ENCODE measurements at places on chromosomes 2 and 18.

- no peak for DNase-seq
Measured at GRCh38 chr2:224034017-224034416, 5.1 kb downstream of the SERPINE2 start.

DNA sequence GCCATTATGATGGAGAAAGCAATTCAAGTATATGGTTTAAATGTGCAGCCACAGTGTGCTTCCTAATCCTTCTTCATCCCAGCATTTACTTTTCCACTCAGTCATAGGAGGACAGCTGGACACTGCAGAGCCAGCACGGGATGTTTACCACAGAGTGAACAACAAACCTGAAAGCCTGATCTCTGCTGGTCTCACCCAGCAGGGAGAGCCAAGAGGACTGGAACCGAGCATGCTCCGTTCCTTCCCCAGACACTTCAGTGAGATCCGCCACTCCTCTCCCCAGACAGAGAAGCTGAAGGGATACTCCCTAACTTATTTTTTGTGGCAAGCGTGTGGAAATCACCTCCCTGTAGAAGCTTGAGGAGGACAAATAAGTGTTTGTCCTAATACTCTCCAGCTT lies 23.2 kb upstream of the GORASP2 start:
- no peak for DNase-seq

DNA sequence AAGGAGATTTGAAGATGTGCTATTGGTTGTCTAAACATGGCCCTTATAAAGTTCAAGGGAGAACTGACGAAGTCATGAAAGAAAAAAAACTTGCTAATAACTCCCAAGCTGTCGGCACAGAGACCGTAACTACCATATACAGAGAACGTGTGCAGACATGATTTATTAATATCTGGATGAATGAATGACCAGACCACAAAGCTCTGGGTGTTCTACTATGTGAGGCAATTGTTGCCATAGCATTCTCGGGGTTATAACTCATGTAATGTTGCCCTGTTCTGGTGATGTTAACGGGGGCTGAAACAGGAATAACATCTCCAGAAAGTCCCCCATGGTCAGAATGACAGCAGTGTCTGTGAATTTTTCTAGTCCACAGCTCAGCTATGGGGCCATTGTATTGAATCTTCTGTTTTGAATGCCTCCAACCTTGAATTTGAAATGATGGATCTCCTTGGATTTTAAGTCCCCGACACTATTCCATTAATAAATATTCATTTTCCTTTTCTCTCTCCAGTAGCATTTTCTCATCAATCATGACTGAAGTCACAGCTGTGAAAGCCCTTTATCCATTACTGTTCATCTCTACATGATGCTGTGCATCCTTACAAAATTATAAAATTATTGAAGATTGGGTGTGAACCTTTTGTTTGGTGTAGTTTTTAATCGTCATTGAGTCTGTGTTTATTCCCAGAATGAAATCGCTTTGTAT lies 483.4 kb upstream of the KLHL29 start:
- DNase-seq = no peak

DNA sequence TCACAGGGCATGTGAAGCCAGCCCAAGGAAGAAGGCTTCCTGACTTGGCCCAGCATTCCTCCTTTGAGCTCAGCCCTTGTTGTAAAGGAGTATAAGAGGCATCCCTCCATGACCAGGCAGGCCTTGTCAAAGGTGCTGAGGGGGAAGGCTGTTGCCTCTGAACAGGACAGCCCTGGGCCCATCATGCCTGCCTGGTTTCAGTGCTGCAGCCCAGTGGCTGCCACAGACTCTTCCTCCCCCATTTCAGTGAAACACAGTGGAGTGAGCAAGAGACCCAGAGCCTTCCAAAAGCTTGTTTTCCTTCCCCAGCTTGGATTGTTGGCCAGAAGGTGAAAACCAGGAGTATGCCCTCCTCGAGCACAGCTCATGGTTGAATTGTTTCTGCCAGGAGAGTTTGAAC lies 19.9 kb upstream of the RPL37A start:
- DNase-seq = no peak

DNA sequence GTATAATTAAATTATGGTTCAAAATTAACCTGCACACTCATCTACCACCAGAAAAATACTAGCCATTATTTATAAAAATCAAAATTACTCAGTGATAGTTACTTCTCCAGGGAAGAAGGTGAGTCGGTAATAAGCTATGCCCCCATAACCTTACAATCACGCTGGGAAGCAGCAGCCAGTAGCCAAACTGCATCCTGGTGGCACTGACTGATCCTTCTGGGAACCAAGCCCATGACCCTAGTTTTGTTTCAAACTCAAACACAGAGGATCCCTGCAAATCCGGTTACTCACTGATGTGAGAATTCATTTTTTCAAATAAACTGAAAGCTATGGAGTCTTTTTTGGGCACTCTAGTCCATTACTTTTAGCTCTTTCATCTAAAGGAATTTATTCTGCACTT lies 88.2 kb upstream of the VWC2L start:
- no peak for DNase-seq

DNA sequence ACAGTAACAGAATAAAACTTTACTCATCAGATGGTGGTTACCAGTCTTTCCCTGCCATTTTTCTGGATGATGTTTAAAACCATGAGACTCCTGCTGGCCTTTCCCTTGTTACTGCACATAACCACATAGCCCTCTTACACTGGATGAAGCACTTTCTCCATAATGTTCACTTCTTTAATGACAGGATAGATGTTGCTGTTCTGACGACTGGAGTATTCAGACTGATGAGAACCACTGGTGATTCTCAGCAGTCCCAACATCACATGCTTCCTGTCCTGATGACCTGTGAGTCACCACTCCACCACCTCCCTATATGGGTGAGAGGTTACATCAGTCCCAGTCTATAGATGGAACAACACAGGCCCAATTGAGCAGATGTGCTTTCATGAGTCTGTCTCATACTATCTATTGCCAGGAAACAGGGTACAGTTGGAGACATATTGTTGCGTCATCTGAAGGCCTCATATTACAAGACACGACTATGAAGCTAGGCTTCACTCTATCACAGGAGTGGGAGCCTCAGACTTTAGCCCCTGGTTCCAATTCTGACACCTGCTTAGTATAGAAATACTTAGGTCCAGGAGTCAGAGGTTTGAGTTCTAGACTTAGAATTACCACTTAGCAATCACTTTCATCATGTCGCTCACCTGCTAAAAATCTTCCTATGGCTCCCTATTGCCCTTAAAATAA lies 145.7 kb upstream of the KLF7 start:
- DNase-seq = no peak

DNA sequence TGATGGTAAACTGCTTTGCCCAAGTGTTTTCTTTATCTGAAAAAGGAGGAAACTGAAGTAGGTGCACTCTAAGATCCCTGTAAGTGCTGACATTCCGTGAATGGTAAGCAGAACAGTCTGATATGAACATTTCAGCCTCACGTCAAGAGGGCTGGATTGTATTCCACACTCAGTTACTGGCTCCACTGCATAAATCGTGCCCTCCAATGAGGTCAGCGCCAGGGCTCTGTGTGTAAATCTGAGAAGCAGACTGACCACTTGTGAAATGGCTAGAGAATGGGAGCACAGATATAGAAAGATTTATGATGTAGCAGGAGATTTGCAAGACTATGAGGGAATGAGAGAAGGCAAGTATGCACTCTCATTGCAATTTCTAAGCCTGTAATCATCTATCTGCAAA lies 153.0 kb downstream of the ICOS start:
- no peak for DNase-seq

DNA sequence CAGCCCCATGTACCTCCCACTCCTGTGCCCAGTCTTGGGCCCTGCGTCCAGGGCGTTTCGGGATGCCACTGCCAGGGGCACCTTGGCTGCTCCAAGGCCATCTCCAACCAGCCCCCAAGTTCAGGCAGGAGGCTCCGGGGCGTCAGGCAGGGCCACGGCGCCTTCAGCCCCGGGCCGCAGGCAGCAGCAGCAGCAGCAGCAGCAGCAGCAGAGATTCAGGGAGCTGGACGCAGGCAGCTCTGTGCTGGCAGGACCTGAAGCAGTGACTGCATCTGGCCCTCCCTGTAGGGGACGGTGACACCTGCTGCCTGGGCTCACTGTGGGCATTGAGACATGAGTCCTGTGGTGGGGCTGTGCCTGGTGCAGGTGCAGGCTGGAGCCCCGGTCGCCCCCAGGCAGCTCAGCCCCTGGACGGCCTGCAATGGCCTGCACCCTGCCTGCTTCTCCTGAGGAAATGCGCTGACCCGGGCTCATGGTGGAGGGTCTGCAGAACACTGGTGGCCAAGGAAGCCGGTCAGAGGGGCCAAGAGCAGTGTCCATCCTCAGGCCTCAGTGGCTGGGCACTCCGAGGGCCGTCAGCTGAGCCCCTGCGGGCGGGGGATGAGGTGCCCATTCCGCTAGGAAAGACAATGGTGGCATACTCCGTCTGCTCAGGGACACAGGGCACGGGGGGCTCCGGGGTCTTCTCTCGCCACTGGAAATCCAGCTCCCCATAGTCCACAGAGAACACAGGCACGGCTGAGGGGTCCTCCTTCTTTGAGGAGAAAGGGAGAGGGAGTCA lies 8.0 kb downstream of the PDCD1 start:
- no peak for DNase-seq

- DNase-seq = no peak
Measured at GRCh38 chr2:128505150-128505490, 186.5 kb upstream of the HS6ST1 start.

DNA sequence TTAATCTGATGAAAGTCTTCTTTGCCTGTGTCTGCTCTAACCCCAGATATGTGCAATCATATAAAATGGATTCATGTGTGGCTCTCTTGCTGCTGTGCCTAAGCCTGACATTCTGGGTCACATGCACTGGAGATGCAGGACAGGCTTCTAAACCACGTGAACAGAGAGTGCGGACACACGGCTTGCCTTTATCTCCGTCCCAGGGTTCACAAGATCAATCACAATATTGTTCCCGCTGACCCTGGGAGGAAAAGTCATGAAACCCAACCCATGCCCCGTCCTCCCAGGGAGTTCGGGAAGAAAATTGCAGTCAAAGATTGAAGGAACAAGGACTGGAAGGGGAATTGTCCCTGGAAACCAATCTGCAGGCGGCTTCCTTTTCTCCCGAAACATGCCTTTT lies 74.8 kb downstream of the VAPA start:
- DNase-seq = no peak

GRCh38 chr2:189287982-189288521 lies 108.5 kb upstream of the COL5A2 start:
- no peak for DNase-seq

DNA sequence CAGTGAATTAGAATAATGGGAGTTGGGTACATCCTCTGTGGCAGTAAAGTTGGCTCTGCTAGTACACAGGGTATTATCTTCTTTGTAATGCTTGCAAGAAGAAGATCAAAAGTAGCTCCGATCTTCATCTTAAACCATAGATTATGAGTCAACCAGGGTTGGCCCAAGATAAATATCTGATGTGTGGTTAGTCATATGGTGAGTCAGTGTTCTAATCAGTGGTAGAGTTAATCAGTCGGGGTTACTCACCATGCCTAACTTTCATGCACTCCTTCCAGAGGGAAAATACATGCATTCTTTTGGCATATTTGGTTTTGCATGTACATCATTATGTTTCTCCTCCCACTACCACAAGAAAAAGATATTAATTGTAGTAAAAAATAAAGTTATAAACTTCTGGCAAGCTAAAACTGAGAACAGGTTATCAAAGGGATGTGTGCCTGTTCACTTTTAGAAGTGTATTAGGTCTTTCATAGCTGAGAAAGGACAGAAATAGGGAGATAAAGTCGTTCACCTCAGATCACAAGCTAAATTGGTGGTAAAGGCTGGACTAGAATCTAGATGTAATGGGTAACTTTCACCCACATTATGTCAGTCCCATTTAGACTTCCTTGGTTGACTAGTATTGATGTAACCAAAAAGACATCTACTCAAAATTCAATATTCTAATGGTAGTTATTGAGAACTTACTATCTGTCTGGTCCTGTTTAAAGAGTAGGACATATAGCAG lies 684.4 kb downstream of the IRS1 start:
- DNase-seq = no peak

- no peak for DNase-seq
Measured at GRCh38 chr18:31500051-31500688, 2.2 kb downstream of the DSG2 start.

DNA sequence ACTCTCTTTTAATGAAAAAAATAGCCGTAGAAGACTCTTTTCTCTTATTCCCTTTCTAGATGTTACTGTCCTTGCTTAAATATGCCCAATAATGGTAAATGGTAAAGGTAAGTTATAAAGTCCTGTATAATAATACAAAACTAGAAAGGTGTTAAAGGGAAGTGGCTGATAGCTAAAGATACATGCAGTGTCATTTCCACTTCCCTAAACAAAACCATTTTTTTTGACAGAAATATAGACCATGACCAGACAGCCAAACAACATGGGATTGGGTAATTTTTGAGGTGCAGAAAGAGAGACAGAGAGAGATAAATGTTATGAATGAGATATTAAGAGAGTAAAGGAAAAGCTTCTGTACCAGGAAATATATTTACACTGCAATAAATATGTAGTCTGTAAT lies 731.7 kb upstream of the REG3G start:
- no peak for DNase-seq

GRCh38 chr18:74804677-74805076 lies 207.0 kb downstream of the ZNF407 start:
- no peak for DNase-seq

DNA sequence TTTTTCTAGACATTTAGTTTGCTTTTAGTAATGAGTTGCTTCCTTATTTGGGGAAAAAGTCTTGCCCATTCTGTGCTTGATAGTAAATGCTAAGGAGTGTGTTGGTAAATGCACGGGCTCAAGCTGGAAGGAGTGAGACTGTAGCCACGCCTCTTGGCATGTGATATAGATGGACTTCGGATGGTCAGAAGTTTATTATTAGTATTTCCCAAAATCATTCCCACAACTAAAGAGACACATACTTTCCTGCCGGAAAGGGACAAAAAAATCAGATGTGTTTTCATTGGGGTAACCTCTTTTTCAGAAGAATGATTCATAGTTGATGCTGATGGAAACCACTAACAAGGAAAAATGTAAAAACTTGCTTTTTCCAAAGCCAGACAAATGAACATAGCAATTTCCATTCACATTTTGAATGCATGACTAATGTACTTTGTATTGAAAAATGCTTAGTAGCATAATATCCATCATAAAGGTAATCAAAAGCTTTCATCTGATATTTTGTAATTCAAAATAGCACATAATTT lies 133.2 kb downstream of the ZNF532 start:
- DNase-seq = no peak

DNA sequence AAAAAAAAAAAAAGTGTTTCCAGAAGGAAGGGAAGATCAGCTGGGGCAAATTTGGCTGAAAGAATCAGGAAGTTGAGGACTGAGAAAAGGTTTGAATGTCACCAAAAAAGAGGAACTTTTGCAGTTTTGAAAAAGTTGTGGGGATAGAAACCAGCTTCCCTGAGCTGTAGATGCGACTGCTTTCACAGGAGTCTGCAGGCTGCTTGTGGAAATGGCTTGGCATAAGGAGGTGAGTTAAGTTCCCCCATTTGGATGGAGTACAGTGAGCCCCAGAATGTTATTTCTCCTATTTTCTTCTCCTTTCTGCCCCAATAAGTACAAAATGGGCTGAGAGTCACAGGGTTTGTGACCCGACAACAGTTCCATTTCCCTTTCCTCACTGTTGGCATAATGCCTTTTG lies 16.5 kb upstream of the ME2 start:
- DNase-seq = no peak
